ENCODE measurements at places on chromosomes 3 and 15.

- DNase-seq, result no peak
Measured at GRCh38 chr15:63039811-63040210, 2.7 kb upstream of the TPM1 start.

DNA sequence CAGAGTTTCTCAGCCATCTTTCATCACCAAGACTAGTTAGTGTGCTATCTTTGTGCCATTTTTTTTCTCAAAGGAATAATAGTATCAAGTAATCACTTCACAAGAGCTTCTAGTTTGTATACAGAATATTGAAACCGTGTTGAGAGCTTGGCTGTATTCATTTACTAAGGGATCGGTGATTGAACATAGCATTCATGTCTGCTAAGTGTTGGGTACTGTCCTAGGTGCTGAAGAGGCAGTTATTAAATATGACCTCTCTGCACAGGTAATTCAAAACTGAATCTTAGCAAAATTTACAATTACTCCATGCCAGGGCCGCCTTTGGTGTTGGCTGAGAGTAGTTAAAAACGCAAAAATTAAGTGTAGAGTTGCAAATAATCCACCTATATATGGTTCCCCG, 355.3 kb upstream of the RORA start:
- no peak for DNase-seq

GRCh38 chr3:70889162-70890019, 577.0 kb upstream of the MDFIC2 start:
- DNase-seq, result no peak

GRCh38 chr15:26928051-26928450, 42.9 kb upstream of the GABRG3 start:
- no peak for DNase-seq

All from stimulated activated CD4-positive, alpha-beta T cell treated with anti-CD3 and anti-CD28 coated beads, TNF-alpha, amount 100 ng/mL, for 48 hours (primary cell).